ENCODE measurements at places on chromosomes 16 and 17.

GRCh38 chr17:16438173-16438556 is 22.8 kb downstream of the TRPV2 start:
- DNase-seq, result no peak

DNA sequence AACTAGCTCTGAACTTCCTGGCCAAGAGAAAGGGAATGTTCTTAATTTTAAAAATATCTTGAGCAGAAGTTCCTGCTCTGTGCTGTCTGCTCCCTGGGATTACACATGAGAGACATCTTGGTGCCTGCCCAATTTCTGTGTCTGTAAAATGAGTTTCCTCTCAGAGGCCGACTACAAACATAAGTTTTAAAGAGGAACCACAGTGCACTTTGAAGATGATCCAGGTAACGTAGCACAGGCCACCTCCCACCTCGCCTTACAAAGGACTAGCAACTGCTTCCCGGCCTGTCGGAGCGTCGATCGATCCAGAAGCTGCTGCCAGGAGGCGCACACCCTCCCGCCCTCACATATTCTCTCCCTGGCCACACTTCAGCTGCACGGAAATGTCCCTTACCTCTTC is 55.0 kb upstream of the ATP2A3 start:
- no peak for DNase-seq

- DNase-seq, result no peak
These were observed 208.7 kb downstream of the PRKCA start for GRCh38 chr17:66511135-66511534.

DNA sequence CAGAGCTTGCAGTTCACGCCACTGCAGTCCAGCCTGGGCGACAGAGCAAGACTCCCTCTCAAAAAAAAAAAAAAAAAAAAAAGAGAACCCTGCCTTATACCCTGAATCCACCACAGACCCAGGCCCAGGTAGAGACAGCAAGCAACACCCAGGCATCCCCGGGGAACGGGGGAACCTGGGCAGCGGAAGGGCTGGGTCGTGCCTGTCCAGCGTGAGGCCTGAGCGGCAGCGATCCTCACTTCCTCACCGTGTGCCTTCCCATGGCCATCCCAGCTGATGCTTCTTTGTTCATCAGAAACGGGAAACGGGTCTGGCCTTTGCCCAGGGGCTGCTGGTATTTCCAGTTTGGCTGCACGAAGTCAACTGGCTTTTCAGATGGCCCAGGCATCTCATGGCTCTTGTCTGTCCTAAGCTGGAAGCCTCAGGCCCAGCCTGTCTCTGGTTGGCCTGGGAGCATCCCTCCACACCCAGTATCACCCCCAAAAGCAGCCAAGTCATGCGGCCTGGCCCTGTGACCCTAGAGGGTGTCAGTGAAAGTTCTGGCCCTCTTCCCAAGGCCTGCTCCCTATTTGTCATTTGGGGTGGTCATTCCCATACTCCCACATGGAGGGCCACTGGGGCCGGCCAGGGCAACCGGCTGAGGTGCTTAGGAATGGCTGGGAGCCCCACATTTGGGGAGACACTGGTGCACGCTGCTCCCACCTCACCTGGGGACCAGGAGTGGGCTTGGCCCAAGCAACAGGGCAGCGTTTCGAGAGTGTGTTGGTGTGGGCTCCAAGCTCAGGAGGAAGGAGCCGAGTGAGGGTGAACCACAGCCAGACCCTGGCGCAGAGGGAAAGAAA is 20.1 kb downstream of the FAM83G start:
- no peak for DNase-seq

DNA sequence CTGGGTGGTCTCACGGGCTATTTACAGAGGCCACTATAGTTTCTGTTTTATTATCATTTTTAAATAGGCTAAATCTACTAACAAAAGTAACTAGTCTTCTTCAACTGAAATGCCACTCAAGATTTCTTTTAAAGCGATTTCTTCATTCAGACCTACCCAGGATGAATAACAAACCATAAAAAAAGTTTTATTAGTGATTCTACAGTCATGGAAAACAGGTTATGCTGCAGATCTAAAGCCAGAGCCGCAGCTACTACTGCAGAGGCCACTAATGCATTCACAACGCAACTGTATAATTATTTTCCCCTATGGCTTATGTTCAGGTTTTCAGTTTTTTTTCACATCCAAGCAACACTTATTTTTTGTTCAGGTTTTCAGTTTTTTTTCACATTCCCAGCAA is 136.2 kb upstream of the AXIN2 start:
- no peak for DNase-seq

DNA sequence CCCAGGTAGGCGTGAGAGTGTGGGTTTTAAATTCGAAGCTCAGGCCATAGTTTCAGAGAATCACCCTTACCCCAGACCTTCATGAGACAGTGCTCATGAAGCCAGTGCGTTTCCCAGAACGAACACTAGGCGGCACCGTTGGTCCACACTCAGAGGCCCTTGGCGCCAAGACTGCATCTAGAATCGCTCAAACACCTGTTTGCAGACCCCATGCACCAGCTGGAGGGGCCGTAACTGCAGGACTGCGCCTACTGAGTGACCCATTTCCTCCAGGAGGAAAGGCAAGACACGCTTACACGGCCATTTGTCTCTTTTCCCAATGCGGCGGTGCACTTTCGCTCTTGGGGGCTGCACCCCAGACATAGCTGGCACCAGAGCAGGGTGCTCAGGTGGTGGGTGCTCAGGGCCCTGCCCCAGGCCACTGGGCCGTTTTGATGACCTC is 34.0 kb downstream of the ADGRG5 start:
- peak; percentile 83 for DNase-seq

GRCh38 chr17:61547113-61547512 is 43.9 kb downstream of the NACA2 start:
- DNase-seq, result no peak

GRCh38 chr17:78997231-78997741 is 12.3 kb downstream of the CANT1 start:
- no peak for DNase-seq

- DNase-seq, result no peak
These were observed 7.3 kb upstream of the SSTR2 start for GRCh38 chr17:73157521-73157890.

GRCh38 chr16:53429221-53429943 is 4.9 kb upstream of the RBL2 start:
- no peak for DNase-seq

- DNase-seq, result no peak
These were observed 141.1 kb downstream of the NTN1 start for GRCh38 chr17:9162275-9162985.

DNA sequence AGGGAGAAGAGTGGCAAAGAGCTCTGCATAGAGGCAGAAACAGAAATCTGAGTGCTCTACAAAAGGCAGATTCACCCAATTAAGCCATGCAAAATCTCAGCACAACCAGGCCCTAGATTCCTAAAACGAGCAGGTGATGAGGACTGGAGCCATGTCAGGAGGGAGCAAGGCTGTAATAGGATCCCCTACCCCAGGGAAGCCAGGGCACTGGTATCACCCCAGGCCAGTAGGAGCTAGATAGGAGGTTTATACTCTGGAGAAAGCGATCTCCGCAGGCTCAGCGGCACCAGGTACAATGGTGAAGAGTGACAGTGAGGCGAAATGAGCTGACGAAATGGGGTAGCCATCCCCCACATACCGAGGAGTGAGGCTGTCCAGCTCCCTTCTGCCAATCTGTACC is 171.5 kb downstream of the PARN start:
- no peak for DNase-seq

DNA sequence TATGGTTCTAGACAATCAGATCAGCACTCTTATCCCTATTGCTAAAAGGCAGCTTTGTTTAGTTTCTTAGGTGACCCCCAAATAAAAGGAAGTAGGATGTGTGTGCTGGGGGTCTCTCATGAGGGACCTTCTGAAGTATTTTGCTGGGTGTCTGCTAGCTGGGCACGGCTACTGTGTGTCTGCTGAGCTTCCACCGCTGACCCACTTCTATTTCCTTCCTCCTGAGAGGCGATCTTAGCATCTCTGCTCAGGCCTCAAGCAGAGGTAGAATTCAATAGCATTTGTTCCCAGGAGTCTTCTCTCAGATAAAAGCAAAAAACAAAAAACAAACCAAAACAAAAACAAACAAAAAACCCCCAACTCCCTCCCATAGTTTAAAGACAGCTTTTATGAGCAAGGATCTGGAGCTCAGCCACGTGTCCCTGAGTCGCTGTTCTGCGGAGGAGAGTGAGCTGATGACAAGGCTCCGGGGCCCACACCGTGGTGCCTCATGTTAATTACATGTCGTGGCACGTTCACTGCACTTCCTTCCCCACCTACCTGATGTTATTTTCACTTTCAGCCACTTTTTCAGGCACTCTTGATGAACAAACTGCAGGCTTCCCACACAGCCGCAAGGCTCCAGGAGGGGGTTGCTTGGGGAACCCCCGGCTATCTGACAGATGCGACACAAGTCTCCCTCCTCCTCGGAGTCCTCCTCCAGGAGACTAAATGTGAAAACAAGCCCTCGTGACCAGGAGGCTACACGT is 83.5 kb downstream of the MARCHF10 start:
- peak; percentile 63 for DNase-seq

- DNase-seq, result no peak
These were observed 6.8 kb downstream of the LDHD start for GRCh38 chr16:75109732-75110243.

GRCh38 chr17:10352893-10353292 is 19.9 kb downstream of the MYH13 start:
- no peak for DNase-seq

DNA sequence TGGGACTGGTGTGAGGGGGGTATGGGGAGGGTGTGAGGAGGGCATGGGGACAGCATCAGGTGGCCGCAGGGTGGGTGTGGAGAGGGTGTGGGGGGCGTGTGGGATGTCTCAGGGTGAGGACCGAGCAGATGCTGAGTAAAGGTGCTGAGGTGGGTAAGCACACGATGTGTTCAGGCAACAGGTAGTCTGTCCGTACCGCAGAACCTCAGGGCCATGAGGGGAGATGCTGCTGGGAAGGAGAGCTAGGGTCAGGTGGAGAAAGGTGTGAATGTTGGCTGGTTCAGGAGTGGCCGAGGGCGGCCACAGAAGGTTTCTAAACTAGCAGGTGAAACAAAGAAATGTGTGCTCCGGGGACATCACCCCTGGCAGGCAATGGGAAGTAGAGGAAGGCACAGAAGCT is 80.0 kb upstream of the CDH5 start:
- DNase-seq, result no peak

GRCh38 chr17:6501359-6501758 is 55.0 kb downstream of the PITPNM3 start:
- no peak for DNase-seq

DNA sequence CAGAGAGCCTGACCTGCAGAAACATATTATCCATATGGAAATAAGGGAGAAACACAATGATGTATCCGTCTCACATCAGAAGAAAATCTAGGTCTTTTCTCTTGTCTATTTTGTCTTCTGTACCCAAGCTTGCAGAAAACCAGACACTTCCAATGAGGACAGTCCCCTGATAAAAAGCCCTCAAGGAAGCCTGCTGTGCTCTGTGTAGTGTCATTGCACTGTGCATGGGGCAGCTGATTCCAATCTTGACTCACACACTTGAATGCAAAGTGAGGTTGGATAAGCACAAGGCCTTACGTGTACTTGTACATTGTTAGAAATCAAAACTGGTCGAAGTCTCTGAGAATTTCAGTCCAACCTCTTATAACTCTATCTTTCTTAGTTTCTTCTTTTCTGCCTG is 256.6 kb upstream of the MYOCD start:
- no peak for DNase-seq

GRCh38 chr16:13342675-13343074 is 441.3 kb downstream of the SHISA9 start:
- DNase-seq, result no peak

GRCh38 chr16:57830890-57831484 is 28.7 kb upstream of the KIFC3 start:
- no peak for DNase-seq

- no peak for DNase-seq
These were observed 234.5 kb upstream of the MYOCD start for GRCh38 chr17:12431188-12431587.

GRCh38 chr16:86707171-86707570 is 128.8 kb downstream of the FOXL1 start:
- DNase-seq, result no peak

- peak; percentile 39 for DNase-seq
These were observed 1.3 kb downstream of the ARMC5 start for GRCh38 chr16:31460582-31461002.

Data from KBM-7 (cell line).